ENCODE measurements at places on chromosomes 12 and 14. TPM values are rescaled to one million over a fixed set of nuclear protein-coding genes. Genes with fewer than 3 reads are reported as not detected.

Gene ENDOU
- 0.28 TPM for polyA plus RNA-seq

Gene GPR65
- 0.62 TPM for polyA plus RNA-seq

Gene OAS1
- 27.2 TPM for polyA plus RNA-seq

Gene SYCP3
- 0.54 TPM for polyA plus RNA-seq

Measured in kidney (tissue), 22 donors.